ENCODE measurements at places on chromosomes 12 and 14. TPM values are rescaled to one million over a fixed set of nuclear protein-coding genes. Genes with fewer than 3 reads are reported as not detected.

GRCh38 chr14:72518809-72519377, 375.0 kb downstream of the DPF3 start:
- no peak for DNase-seq
- no peak overlapping the region for H3K27ac ChIP-seq

The KCNA5 gene
- 1.4 TPM for total RNA-seq

The IGF1 gene
- 10.0 TPM for total RNA-seq

DNA sequence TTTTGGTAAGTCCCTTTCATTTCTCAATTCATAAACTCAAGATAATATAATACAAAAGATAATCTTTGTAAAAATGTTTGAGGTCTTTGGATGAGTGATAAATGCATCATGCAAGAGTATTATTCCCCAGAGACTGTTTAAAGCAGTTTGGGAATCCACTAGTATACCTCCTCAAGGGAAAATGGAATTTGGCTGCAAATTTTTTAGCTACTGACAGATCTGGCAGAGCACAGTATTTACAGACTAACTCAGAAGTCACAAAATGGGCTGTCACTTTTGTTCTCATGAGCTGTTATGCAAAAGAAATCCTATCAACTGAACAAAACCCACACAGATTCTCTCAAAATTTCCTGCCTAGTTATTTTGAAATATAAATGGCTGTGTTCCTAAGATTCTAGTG, 9.9 kb downstream of the SPIC start:
- H3K36me3 ChIP-seq, result no peaks in the 10 kb centered on the region
- no peaks in the 10 kb centered on the region for H3K27me3 ChIP-seq
- H3K4me1 ChIP-seq, result no peaks in the 10 kb centered on the region
- no peak overlapping the region for H3K27ac ChIP-seq
- DNase-seq, result no peak
- no peak overlapping the region for H3K4me3 ChIP-seq

GRCh38 chr12:119374635-119375034, 40.1 kb downstream of the CCDC60 start:
- no peak overlapping the region for H3K27ac ChIP-seq
- H3K4me1 ChIP-seq, result no peaks in the 10 kb centered on the region
- no peaks in the 10 kb centered on the region for H3K27me3 ChIP-seq
- no peak for DNase-seq
- H3K36me3 ChIP-seq, result no peaks in the 10 kb centered on the region

GRCh38 chr12:750366-751191, 1.8 kb upstream of the WNK1 start:
- no peaks in the 10 kb centered on the region for H3K36me3 ChIP-seq
- H3K27me3 ChIP-seq, result no peaks in the 10 kb centered on the region
- peak overlapping the region; percentile 30 for H3K4me3 ChIP-seq

DNA sequence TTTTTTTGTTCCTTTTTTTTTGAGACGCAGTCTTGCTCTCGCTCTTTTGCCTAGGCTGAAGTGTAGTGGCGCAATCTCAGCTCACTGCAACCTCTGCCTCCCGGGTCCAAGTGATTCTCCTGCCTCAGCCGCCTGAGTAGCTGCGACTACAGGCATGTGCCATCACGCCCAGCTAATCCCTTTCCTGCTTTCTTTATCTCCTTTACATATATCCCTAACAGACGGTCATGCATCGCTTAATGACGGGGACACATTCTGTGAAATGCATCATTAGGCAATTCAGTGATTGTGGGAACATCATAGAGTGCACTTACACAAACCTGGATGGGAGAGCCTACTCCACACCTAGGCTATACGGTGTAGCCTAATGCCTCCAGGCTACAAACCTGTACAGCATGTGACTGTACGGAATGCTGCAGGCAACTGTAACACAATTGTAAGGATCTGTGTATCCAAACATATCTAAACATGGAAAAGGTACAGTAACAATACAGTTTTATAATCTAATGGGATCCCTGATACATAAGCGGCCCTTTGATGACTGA, 32.8 kb downstream of the NOS1 start:
- H3K27me3 ChIP-seq, result no peaks in the 10 kb centered on the region
- no peak overlapping the region for H3K4me3 ChIP-seq
- no peaks in the 10 kb centered on the region for H3K4me1 ChIP-seq
- no peak for DNase-seq
- no peak overlapping the region for H3K27ac ChIP-seq
- no peaks in the 10 kb centered on the region for H3K36me3 ChIP-seq

DNA sequence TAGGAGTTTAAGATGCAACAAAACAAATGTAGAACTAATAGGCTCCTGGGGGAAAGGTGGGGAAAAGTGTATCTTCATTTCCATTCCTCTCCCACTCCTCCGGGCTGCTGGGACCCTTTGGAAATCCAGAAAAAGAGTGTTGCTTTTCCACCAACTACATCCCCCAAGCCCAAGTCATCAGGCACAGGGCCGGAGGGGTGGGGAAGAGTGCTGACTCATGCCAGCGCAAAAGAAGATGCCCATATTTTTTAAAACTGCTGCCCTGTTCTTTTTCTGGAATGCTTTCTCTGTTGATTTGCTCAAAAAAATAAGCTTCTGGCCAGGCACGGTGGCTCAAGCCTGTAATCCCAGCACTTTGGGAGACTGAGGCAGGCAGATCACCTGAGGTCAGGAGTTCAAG, 70.9 kb downstream of the TBK1 start:
- no peak overlapping the region for H3K27ac ChIP-seq
- no peaks in the 10 kb centered on the region for H3K36me3 ChIP-seq
- no peaks in the 10 kb centered on the region for H3K27me3 ChIP-seq

The TAS2R46 gene
- total RNA-seq, result 2.9 TPM

GRCh38 chr12:109645194-109645593, 68.4 kb upstream of the FAM222A start:
- H3K27ac ChIP-seq, result no peak overlapping the region
- no peaks in the 10 kb centered on the region for H3K27me3 ChIP-seq
- no peak overlapping the region for H3K4me3 ChIP-seq
- no peaks in the 10 kb centered on the region for H3K36me3 ChIP-seq

DNA sequence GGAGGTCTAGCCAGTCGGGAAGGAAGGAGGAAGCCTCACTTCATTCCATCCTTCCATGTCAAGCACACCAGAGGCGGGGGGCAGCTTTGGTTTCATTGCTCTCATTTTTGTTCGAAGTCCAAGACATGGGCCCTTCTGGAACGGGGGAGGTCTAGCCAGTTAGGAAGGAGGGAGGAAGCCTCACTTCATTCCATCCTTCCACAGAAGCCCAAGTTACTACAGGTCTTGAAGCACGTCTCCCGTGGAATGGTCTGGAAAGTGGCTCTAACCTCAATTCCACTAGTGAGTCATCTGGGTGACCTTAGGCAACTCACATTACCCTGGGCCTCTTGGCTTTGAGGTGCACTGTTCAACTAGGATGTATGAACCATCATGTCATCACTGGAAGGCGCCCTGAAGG, 156.3 kb downstream of the NTF3 start:
- H3K27ac ChIP-seq, result no peak overlapping the region
- no peaks in the 10 kb centered on the region for H3K27me3 ChIP-seq
- DNase-seq, result no peak
- H3K4me1 ChIP-seq, result peaks cover 6% of the 10 kb centered on the region
- no peaks in the 10 kb centered on the region for H3K36me3 ChIP-seq

DNA sequence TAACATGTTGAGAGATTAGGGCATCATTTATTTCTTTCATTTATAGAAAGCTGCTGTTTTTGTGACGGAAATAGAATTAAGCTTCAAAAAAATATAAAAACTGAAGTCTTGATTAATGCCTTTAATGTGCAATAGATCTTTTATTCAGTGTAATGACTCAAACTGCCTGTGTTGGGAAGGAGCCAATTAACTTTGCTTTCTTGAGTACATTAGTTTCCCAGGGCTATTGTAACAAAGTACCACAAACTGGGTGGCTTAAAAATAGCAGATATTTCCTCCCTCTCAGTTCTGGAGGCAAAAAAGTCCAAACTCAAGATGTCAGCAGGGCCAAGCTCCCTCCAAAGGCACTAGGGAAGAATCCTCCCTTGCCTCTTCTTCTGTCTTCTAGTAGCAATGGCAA, 36.6 kb downstream of the EID3 start:
- no peak overlapping the region for H3K27ac ChIP-seq
- DNase-seq, result no peak
- H3K4me1 ChIP-seq, result no peaks in the 10 kb centered on the region
- no peaks in the 10 kb centered on the region for H3K36me3 ChIP-seq
- H3K4me3 ChIP-seq, result no peak overlapping the region

DNA sequence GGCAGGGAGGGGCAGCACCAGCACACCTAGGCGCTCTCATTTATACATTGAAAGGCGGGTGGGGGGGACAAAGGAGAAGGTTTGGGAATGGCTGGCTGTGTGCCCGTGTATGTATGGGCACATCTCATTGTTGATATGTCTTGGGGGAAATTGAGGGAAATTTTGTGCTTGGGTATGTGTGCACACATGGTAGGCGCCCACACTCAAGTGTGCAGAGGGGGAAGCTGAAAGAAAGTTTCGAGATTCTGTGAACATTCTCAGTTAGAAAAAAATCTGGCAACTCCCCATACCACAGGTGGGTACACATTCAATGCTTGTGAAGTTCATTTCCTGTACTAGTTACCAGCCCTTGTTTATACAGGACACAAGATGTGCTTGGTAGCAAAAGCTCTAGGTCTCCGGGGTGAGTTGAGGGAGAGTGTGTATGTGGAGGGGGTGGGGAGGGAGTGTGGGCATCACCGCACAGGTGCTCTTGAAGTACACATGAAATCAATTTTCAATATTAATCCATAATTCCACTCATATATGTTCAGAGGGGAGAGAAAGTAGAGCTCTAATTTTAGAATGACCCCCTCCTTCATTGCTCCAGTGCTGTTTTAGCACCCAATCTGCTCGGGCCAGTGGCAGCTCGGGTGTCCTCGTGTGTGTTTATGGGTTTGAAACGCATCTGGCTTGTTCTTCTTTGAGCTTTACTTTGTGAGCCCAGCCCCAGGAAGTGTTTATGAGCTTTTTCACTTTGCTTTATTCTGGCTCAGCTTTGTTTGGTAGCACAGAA, 286.0 kb downstream of the ZFP36L1 start:
- H3K4me3 ChIP-seq, result no peak overlapping the region
- no peak for DNase-seq
- peaks cover 60% of the 10 kb centered on the region for H3K4me1 ChIP-seq
- H3K27ac ChIP-seq, result peak overlapping the region; percentile 71
- H3K27me3 ChIP-seq, result no peaks in the 10 kb centered on the region

DNA sequence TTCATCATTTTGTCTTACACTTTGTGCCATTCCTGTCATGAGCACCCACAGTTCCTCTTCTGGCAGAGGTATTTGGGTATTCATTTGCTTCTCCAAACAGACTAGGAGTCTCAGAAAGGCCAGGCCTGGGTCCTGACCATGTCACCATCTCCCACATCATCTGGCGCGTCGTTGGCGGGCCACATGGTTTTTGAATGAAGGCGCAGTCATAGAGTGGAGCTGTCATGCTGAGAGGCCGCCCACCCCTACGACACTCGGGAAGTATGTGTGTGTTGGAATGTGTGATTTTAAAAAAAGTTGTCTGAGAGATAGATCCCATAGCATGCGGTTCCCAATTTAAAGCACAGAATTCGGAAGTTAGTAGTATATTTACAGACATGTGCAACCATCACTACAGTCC, 15.6 kb upstream of the TTC7B start:
- DNase-seq, result no peak
- H3K27ac ChIP-seq, result no peak overlapping the region
- no peak overlapping the region for H3K4me3 ChIP-seq
- H3K36me3 ChIP-seq, result no peaks in the 10 kb centered on the region

The ARHGAP9 gene
- total RNA-seq, result 0.44 TPM

The KRT6A gene
- total RNA-seq, result 6.8 TPM

The UBR7 gene
- 14.9 TPM for total RNA-seq

- H3K27me3 ChIP-seq, result no peaks in the 10 kb centered on the region
- no peak overlapping the region for H3K27ac ChIP-seq
- no peaks in the 10 kb centered on the region for H3K4me1 ChIP-seq
- no peak for DNase-seq
- no peaks in the 10 kb centered on the region for H3K36me3 ChIP-seq
These were observed 558.2 kb downstream of the FLRT2 start for GRCh38 chr14:86088156-86088555.

- H3K36me3 ChIP-seq, result no peaks in the 10 kb centered on the region
- no peak overlapping the region for H3K4me3 ChIP-seq
- no peaks in the 10 kb centered on the region for H3K27me3 ChIP-seq
- no peak overlapping the region for H3K27ac ChIP-seq
- no peaks in the 10 kb centered on the region for H3K4me1 ChIP-seq
These were observed 238.9 kb upstream of the SRRM4 start for GRCh38 chr12:118742431-118742830.

GRCh38 chr14:81388336-81388735, 11.8 kb downstream of the STON2 start:
- H3K36me3 ChIP-seq, result no peaks in the 10 kb centered on the region
- no peak overlapping the region for H3K4me3 ChIP-seq
- no peaks in the 10 kb centered on the region for H3K4me1 ChIP-seq
- DNase-seq, result no peak
- no peak overlapping the region for H3K27ac ChIP-seq

The RXYLT1 gene
- total RNA-seq, result 22.9 TPM

- H3K27me3 ChIP-seq, result no peaks in the 10 kb centered on the region
- no peak overlapping the region for H3K4me3 ChIP-seq
- peaks cover 18% of the 10 kb centered on the region for H3K4me1 ChIP-seq
- no peak for DNase-seq
These were observed 5.4 kb downstream of the KRT6B start for GRCh38 chr12:52446367-52447045.

DNA sequence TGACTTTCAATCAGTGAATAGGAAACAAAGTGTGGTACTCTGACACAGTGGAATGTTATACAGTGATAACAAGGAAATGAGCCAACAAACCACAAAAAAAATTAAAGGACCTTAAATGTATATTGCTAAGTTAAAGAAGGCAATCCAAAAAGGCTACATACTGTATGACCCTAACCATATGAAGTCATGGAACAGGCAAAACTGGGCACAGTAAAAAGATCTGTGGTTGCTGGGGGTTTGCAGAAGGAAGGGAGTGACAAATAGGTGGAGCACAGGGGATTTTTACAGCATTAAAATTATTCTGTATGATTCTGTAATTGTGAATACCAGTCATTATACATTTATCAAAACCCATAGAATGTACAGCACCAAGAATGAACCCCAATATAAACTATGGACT, 112.6 kb downstream of the KCNC2 start:
- no peak for DNase-seq
- no peaks in the 10 kb centered on the region for H3K4me1 ChIP-seq
- H3K27ac ChIP-seq, result no peak overlapping the region
- H3K36me3 ChIP-seq, result no peaks in the 10 kb centered on the region
- H3K27me3 ChIP-seq, result no peaks in the 10 kb centered on the region

The BDKRB1 gene
- total RNA-seq, result 15.3 TPM

The KRT5 gene
- total RNA-seq, result 15.8 TPM

- no peak overlapping the region for H3K27ac ChIP-seq
- no peaks in the 10 kb centered on the region for H3K4me1 ChIP-seq
- no peaks in the 10 kb centered on the region for H3K36me3 ChIP-seq
- peaks cover 41% of the 10 kb centered on the region for H3K27me3 ChIP-seq
- no peak for DNase-seq
- no peak overlapping the region for H3K4me3 ChIP-seq
These were observed 14.2 kb downstream of the IQSEC3 start for GRCh38 chr12:80681-81190.

GRCh38 chr12:28893856-28894255, 255.2 kb upstream of the FAR2 start:
- H3K27ac ChIP-seq, result no peak overlapping the region
- no peaks in the 10 kb centered on the region for H3K4me1 ChIP-seq
- no peak overlapping the region for H3K4me3 ChIP-seq
- no peaks in the 10 kb centered on the region for H3K27me3 ChIP-seq
- DNase-seq, result no peak
- no peaks in the 10 kb centered on the region for H3K36me3 ChIP-seq

The AQP6 gene
- total RNA-seq, result not detected

The PMCH gene
- 1.3 TPM for total RNA-seq

The ZFHX2 gene
- 0.28 TPM for total RNA-seq

- H3K4me1 ChIP-seq, result no peaks in the 10 kb centered on the region
- H3K27ac ChIP-seq, result no peak overlapping the region
- no peak for DNase-seq
- H3K27me3 ChIP-seq, result no peaks in the 10 kb centered on the region
- no peak overlapping the region for H3K4me3 ChIP-seq
- no peaks in the 10 kb centered on the region for H3K36me3 ChIP-seq
These were observed 5.0 kb downstream of the SLC22A17 start for GRCh38 chr14:23347406-23348296.
